ENCODE measurements at places on chromosomes 4 and X. TPM values are rescaled to one million over a fixed set of nuclear protein-coding genes. Genes with fewer than 3 reads are reported as not detected.

Gene SLC9B1
- not detected for total RNA-seq

Gene BST1
- total RNA-seq, result 17.6 TPM

Gene NDNF
- not detected for total RNA-seq

Gene FREM3
- not detected for total RNA-seq

Gene LRAT
- not detected for total RNA-seq

Gene CACNA1F
- total RNA-seq, result not detected

Gene DHX15
- total RNA-seq, result 109 TPM

Gene SLC34A2
- total RNA-seq, result not detected

Gene EFHC2
- total RNA-seq, result 0.31 TPM

Gene GPRIN3
- 5.7 TPM for total RNA-seq

Gene XK
- total RNA-seq, result 0.39 TPM

Gene CLCN3
- 19.1 TPM for total RNA-seq

Gene KCND1
- total RNA-seq, result 1.1 TPM

Gene GPC3
- total RNA-seq, result 0.16 TPM

Gene TRMT10A
- 4.4 TPM for total RNA-seq

Data from A549 treated with CpdA at 1 μM for 4 hours (cell line).